ENCODE measurements at places on chromosomes 11 and 22.

- DNase-seq = peak; percentile 78
These were observed 2.3 kb downstream of the IRF7 start for GRCh38 chr11:613369-613968.

GRCh38 chr11:25242928-25243327 lies 746.1 kb downstream of the LUZP2 start:
- DNase-seq = no peak

GRCh38 chr11:78221396-78222315 lies 32.9 kb downstream of the USP35 start:
- DNase-seq = no peak

- DNase-seq = no peak
These were observed 12.9 kb upstream of the PIK3IP1 start for GRCh38 chr22:31305194-31305593.

GRCh38 chr11:112525270-112525669 lies 264.6 kb upstream of the PLET1 start:
- DNase-seq = no peak

DNA sequence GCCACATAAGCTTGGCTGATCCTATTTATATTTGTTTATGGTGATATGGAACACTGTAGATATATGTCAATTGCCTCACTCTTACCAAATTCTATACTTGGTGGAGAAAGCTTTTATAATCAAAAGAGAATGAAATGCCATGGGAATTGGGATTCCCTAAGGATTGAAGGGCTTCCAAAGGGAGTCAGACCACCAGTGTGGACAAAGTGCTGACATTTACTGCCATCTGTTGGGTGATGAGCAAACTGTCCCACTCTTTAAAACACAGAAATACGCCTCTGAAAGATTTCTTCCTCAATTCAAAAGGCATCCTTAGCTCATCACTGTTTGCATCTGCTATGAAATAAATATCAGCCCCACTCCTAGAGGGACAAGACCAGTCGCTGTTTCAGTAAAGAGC lies 7.1 kb downstream of the SLC1A2 start:
- DNase-seq = no peak

DNA sequence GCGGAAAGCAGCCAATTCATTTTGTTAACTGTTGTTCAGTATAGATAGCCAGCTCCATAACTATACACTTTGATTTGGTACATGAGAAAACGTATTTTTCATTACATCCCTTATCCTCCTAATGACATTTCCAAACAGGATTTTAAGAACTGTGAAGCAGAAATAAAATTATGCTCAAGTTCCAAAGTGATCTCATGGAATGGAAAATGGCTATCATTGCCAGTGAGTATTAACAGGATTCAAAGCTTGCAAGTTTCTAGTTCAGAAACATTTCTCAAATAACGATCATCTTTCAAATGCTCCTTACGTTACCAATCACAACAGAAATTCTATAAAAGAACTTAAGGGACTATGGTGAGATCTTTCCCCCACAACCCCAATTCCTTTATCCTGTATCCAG lies 53.7 kb downstream of the CADM1 start:
- DNase-seq = no peak

- DNase-seq = no peak
These were observed 111.6 kb downstream of the PHF21B start for GRCh38 chr22:44898236-44898635.

DNA sequence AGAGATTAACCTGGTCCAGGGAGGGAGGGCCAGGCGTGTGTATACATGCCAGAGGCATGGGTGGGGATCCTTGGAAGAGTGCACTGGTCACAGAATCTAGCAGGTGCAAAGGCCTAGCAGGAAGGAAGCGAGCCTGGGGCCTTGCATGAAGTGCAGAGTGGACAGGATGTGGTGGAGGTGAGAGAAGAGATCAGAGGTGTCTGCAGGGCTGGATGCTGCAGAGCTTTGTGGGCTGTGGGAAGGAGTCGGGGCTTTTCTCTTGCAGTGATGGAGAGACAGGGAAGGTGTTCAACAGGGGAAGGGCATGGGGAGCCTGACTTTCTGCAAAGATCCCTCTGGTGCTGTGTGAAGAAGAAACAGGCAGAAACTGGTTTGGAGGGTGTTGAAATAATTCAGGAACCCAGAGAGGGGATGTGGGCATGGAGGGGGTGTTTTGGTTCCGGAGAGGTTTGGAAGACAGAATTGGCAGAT lies 2.5 kb upstream of the TPST2 start:
- DNase-seq = peak; percentile 65

DNA sequence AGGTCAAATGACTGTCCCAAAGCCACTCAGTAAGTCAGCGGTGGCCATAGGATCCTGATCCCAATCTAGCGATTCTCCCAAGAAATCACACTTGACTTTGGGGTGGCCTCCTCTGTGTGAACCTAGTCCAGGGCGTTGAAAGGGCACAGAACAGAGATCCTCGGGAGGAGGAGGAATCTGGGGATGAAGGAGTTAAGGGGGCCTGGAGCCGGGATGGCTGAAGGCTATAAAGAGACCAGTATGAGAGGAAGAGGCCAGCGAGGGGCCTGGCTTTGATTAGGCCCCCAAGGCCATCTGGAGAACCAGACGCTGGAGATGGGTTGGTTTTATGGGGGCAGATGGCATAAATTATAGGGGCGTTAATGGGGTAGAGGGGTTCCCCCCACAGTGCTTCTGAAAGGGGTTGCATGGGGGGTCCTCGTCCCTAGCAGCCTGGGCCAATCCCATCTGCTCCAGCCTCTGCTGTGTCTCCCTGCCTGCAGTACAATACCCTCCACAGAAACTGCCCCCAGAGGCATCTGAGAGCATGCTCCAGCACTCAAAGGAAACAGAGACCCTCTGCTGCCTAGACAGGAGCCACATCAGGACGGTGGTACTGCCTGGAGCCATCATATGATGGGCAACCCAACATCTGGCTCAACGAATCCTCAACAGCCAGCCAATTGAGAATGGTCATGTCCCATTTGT lies 35.2 kb upstream of the TRIM29 start:
- no peak for DNase-seq

DNA sequence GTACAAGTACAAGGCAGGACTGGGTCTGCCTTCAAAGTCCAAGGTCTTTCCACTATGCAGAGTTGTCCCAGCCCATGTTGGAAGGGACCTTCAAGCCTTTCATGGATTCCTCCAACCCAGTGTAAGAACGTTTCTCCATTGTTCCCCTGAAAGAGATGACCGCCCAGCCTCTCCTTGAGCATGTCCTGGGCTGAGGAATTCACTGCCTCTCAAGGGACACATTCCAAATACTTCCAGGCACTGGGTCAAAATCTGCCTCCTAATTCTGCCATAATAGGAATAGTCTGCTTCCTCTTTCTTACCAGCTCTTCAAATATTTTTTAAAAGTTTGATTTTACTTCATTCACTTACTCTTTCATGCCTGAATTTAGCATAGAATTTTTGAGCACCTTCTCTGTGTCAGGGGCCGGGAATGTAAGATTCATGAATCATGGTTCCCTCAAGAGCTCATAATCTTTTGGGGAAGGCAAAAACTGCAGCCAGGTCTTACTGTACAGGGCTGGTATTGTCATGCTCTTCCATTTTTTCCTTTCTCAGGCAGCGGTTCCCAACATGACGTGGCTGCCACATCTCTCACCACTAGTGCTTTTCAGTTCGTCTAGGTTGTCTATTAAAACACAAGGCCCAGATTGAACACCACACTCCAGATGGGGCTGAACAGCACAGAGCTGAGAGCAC lies 143.3 kb upstream of the TBCEL start:
- no peak for DNase-seq

DNA sequence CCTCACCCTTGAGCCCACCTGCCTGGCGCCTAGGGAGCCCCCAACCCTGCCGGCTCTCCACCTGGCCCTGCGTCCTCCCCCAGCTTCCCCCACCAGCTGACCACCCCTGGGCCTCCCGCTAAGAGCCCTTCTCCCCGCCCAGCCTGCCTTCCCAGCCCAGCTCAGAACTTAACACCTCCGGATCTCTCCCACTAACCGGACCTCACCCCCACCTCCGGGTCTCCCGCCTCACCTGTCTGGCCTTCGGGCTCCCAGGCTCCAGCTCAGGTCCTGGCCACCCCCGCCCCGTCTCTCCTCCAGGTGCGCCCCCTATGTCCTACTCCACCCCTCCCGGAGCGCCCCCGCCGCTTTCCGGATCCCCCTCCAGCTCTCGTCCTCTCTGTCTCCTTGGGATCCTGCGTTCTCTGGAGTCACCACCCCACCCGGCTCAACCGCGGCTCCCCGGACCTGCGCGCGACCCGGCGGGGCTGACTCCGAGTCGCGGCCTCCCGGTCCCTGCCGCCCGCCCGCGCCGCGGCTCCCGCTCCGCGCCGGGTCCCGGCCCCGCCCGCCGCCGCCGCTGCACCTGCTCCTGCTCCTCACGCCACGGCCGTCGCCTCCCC lies at the start of gene KCNJ11:
Gene KCNJ11 (minus strand): TSS at position 51 of the 602 bp plus-strand sequence. CDS start 568 bp downstream, outside the sequence.
- DNase-seq = no peak

GRCh38 chr22:17237038-17237668 lies 17.9 kb upstream of the ADA2 start:
- DNase-seq = peak; percentile 58
